Memory B cell (primary cell): ENCODE measurements at places on chromosomes 5 and 9.

DNA sequence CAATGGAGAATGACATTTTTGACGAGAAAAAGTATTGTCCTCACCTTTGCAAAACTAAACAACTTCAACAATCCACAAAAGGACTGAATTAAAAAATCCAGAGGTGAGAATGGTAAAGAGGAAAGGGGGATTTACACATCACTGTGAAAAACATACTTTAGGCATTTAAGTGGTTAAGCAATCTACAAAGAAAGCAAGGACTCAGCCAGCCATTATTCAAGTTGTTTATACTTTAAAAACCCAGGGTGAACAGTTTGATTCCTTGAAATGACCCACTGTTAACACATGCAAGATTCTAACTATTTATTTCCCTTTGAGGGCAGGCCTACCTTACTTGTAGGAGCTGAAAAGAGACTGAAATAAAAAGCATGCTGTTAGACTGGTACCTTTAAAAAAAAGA lies 29.3 kb downstream of the TUT7 start:
- DNase-seq = no peak
- no peak overlapping the region for H3K4me3 ChIP-seq
- H3K27me3 ChIP-seq = no peaks in the 10 kb centered on the region
- peaks cover 3% of the 10 kb centered on the region for H3K4me1 ChIP-seq
- H3K36me3 ChIP-seq = peaks cover 19% of the 10 kb centered on the region

DNA sequence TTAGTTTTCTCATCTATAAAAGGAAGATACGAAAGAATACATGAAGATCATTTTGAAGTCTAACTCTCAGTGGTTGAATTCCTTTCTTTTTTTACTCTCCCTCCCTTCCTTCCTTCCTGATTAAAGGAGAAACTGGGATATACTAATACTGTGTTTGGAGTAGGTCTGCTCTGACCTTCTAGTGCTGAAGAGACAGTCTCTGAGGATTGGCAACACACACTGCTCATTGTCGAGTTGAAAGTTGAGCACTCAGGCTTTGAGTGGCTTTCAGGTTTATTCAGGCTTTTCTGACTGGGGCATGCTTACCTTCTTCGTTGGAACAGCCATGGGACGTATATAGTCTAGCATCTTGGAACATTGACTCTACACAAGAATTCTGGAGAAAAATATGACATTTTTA lies 86.9 kb upstream of the RPS23 start:
- H3K4me1 ChIP-seq = peaks cover 4% of the 10 kb centered on the region
- H3K36me3 ChIP-seq = no peaks in the 10 kb centered on the region
- H3K4me3 ChIP-seq = no peak overlapping the region
- peaks cover 6% of the 10 kb centered on the region for H3K27me3 ChIP-seq
- H3K27ac ChIP-seq = no peak overlapping the region

DNA sequence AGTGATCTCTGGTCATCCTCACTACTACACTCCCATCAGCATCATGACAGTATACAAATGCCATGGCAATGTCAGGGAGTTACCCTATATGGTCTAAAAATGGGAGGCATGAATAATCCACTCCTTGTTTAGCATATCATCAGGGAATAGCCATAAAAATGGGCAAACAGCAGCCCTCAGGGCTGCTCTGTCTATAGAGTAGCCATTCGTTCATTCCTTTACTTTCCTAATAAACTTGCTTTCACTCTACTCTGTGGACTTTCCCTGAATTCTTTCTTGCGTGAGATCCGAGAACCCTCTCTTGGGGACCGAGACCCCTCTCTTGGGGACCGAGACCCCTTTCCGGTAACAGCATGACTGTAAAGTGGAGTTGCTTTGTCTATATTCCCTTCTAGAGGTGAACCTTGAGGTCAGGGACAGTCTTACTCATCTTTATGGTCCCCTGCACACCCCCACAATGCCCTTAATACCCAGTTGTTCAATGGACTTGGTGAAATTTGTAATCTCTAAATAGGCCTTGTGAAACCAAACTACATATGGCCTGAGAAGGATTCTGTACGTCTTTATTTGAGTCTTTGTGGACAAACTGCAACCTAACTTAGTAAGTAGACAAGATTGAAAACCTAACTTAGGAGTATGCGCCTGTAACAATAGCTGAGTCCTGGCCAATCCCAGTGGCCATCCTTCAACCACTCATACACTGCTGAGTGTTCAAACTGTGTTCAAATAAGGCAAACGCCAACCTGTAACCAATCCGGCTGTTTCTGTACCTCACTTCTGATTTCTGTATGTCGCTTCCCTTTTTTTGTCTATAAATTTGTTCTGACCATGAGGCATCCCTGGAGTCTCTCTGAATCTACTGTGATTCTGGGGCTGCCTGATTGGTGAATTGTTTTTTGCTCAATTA lies 32.3 kb upstream of the UBTD2 start:
- H3K4me3 ChIP-seq = no peak overlapping the region
- peaks cover 7% of the 10 kb centered on the region for H3K4me1 ChIP-seq
- no peaks in the 10 kb centered on the region for H3K36me3 ChIP-seq
- peaks cover 5% of the 10 kb centered on the region for H3K27me3 ChIP-seq

DNA sequence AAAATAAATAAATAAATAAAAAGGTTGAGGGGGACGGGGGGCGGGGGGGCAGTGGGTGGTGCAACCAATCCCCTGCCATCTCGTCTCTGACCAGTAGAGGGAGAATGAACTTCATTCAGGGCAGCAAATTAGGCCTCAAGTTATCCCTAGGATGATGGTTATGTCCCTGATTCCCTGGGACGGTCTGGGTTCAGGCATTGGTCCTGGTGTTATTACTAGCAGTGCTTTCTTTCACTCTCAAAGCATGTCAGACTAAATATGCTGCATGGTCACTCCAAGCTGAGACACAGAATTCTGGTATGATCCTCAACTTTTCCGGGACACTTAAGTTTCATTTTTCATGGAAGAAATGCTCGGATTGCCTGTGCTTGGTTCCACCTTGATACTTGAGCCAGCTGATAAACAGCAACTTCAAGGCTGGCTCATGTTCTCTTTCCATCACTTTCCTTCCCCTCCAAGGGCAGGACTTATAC lies 59.4 kb downstream of the DAP start:
- no peak overlapping the region for H3K4me3 ChIP-seq
- H3K36me3 ChIP-seq = peaks cover 4% of the 10 kb centered on the region
- no peaks in the 10 kb centered on the region for H3K27me3 ChIP-seq
- peak overlapping the region; percentile 75 for H3K27ac ChIP-seq

GRCh38 chr5:61969755-61970154 lies 336.3 kb upstream of the KIF2A start:
- H3K4me1 ChIP-seq = no peaks in the 10 kb centered on the region
- H3K27me3 ChIP-seq = peaks cover 3% of the 10 kb centered on the region
- DNase-seq = no peak
- H3K4me3 ChIP-seq = no peak overlapping the region
- H3K27ac ChIP-seq = no peak overlapping the region

- no peak for DNase-seq
- H3K27me3 ChIP-seq = no peaks in the 10 kb centered on the region
- H3K4me1 ChIP-seq = peaks cover 6% of the 10 kb centered on the region
- H3K4me3 ChIP-seq = no peak overlapping the region
- peak overlapping the region; percentile 56 for H3K27ac ChIP-seq
Observed at GRCh38 chr5:71537687-71538086, 49.5 kb upstream of the MCCC2 start.

DNA sequence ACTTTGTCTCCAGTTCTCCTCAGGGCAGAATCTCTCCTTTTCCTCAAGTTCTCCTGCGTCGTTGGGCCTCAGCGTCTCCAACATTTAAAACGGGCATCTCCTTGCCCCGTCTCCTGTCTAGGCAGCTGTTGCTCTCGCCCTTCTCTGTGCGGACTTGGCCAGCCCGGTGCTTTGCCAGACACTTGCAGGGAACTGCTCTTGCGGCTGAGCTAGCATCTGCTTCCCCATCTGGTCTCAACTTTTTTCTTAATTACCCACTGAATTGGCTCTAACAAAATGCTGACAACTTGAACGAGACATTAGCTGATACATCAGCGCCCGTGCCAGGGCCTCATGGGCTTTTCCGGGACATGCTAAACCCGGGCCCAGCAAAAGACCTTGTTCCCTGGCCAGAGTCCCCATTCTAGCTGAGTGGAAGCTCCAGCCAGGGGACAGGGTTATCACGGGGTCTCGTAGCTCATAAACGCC lies 25.1 kb downstream of the ZNF618 start:
- H3K27ac ChIP-seq = no peak overlapping the region
- no peaks in the 10 kb centered on the region for H3K4me1 ChIP-seq
- peaks cover 1% of the 10 kb centered on the region for H3K36me3 ChIP-seq
- DNase-seq = no peak
- H3K4me3 ChIP-seq = no peak overlapping the region

GRCh38 chr9:124149992-124150391 lies 107.8 kb upstream of the NEK6 start:
- H3K27ac ChIP-seq = no peak overlapping the region
- DNase-seq = no peak
- H3K4me3 ChIP-seq = no peak overlapping the region
- H3K4me1 ChIP-seq = peaks cover 2% of the 10 kb centered on the region
- H3K27me3 ChIP-seq = no peaks in the 10 kb centered on the region
- no peaks in the 10 kb centered on the region for H3K36me3 ChIP-seq

DNA sequence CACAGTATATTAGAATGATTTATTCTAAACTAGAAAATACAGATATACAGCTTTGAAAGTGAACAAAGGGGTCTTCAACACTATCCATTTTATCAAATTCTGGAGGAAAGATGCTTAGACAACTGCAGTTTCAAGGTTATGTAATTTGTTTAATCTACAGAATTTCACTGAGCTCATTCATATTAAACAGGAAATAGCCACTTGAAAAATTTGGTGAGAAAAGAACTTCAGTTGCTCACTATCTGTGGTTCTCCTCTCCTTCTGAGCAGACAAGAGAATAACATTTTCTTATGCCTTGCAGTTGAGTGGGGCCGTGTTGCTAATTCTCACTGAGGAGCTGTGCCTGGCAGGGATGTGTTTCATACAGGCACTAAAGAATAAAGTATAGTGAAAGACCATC lies 1428.2 kb downstream of the CDH12 start:
- no peaks in the 10 kb centered on the region for H3K36me3 ChIP-seq
- DNase-seq = no peak
- no peaks in the 10 kb centered on the region for H3K27me3 ChIP-seq
- no peaks in the 10 kb centered on the region for H3K4me1 ChIP-seq
- no peak overlapping the region for H3K4me3 ChIP-seq
- no peak overlapping the region for H3K27ac ChIP-seq

DNA sequence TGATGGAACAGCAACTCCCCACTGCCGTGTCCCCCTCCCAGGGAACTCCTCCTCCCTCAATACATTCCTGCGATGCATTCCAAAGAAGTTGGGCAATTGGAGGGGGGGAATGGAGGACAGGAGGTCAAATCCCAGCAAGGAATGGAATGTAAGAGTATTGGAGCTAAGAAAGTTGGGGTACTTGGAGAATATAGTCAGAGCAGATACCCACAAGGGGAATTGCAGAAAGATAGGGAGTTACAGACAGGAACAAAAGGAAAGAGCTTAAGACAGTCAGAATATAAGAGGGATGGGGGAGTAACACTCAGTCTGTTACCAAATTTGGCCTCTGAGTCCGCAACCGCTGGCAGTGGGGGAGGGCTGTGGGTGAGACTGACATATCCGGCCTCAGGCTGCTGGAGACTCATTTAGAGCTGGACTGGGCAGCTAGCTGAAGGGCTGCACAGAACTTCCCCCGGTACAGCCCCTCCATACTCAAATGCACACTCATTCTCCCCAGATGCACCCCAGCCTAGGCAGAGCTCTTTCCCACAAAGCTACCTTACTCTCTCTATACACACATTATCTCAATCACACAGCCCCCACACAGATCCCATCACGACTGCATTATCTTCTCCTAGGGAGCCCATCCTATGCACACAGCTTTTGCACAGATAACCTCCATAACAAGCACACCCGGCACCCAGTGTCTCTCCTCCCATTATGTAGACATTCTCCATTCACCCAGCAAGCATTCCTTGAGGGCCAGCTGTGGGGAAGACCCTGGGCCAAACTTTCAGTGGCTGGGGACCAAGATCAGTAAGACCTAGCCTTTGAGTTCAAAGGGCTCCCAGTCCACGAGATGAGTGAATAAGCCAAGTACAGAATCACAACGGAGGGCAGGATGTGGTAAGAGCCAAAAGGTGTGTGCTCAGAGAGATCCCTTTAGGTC lies 3.7 kb downstream of the TLN1 start:
- no peaks in the 10 kb centered on the region for H3K27me3 ChIP-seq
- no peak for DNase-seq
- H3K4me1 ChIP-seq = peaks cover 18% of the 10 kb centered on the region
- H3K36me3 ChIP-seq = peaks cover 9% of the 10 kb centered on the region
- no peak overlapping the region for H3K4me3 ChIP-seq

DNA sequence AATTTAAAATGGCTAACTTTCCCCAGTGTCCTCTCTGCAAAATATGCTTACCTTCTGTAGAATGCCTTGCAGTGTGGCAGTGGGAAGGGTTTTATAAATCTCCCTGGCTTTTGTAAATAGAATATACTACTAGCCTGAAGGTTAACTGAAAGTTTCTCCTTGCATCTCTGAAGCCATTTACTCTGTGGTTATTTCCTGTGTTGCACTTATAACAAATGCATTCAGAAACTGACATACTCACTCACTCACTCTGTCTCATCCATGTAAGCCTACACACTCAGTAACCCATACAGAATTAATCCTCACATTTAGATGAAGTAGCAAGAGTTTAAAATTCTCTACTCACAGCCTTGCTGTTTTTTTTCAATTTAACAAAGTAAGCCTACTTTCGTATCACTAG lies 87.1 kb upstream of the SH3GL2 start:
- H3K27ac ChIP-seq = no peak overlapping the region
- H3K36me3 ChIP-seq = no peaks in the 10 kb centered on the region
- H3K4me3 ChIP-seq = no peak overlapping the region
- H3K4me1 ChIP-seq = no peaks in the 10 kb centered on the region
- no peaks in the 10 kb centered on the region for H3K27me3 ChIP-seq
- no peak for DNase-seq

DNA sequence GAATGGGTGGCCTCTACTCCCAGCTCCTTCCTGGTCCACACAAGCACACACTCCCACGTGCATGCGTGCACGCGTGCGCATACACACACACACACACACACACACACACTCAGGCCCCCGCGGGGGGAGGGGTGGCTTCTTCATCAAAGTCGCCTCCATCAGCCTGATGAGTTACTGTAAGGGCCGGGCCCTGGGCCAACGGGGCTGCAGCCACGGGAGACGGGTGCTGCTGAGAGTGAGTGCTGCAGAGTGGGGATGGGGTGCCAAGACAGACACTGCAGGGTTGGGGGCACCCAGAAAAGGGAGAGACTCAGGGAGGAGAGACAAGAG lies 18.1 kb downstream of the CNTFR start:
- no peak overlapping the region for H3K4me3 ChIP-seq
- H3K27me3 ChIP-seq = peaks cover 32% of the 10 kb centered on the region
- peaks cover 3% of the 10 kb centered on the region for H3K4me1 ChIP-seq
- no peak overlapping the region for H3K27ac ChIP-seq

GRCh38 chr9:108271236-108271635 lies 584.5 kb downstream of the ACTL7B start:
- peaks cover 5% of the 10 kb centered on the region for H3K4me1 ChIP-seq
- no peak overlapping the region for H3K27ac ChIP-seq
- no peak overlapping the region for H3K4me3 ChIP-seq
- H3K27me3 ChIP-seq = peaks cover 6% of the 10 kb centered on the region
- H3K36me3 ChIP-seq = no peaks in the 10 kb centered on the region
- DNase-seq = no peak

GRCh38 chr5:151042453-151043093 lies 22.2 kb downstream of the GPX3 start:
- H3K36me3 ChIP-seq = peaks cover 42% of the 10 kb centered on the region
- no peaks in the 10 kb centered on the region for H3K4me1 ChIP-seq
- no peak overlapping the region for H3K4me3 ChIP-seq
- no peak overlapping the region for H3K27ac ChIP-seq
- no peaks in the 10 kb centered on the region for H3K27me3 ChIP-seq
- DNase-seq = no peak
